Left renal cortex interstitium (tissue), 4 donors: ENCODE measurements at places on chromosomes 2 and 18. TPM values are rescaled to one million over a fixed set of nuclear protein-coding genes. Genes with fewer than 3 reads are reported as not detected.

DNA sequence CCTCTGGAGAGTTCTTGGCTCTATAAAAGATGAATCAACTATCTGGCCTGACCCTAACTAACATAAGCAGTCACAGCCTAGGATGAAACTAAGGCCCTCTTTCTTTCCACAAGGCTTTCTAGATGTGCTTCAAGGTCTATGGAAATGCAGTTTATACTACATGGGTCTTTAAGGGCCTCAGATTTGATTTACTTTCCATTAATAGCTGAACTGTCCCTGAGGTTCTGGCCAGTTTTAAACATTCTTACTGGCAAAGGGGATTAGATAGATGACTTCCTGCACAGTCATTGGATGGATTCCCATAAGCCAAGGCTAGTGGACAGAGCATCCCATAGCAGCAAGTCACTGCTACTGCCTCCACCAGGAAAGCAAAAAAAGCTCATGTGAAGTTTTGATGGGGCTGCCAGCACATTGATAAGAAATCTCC lies 38.1 kb upstream of the LCLAT1 start:
- DNase-seq, result no peak

SCN9A gene
- polyA plus RNA-seq, result 1.4 TPM

- DNase-seq, result no peak
Measured at GRCh38 chr18:27144672-27145071, 40.4 kb downstream of the CHST9 start.

GRCh38 chr2:225971433-225971832 lies 571.9 kb downstream of the NYAP2 start:
- no peak for DNase-seq

DNA sequence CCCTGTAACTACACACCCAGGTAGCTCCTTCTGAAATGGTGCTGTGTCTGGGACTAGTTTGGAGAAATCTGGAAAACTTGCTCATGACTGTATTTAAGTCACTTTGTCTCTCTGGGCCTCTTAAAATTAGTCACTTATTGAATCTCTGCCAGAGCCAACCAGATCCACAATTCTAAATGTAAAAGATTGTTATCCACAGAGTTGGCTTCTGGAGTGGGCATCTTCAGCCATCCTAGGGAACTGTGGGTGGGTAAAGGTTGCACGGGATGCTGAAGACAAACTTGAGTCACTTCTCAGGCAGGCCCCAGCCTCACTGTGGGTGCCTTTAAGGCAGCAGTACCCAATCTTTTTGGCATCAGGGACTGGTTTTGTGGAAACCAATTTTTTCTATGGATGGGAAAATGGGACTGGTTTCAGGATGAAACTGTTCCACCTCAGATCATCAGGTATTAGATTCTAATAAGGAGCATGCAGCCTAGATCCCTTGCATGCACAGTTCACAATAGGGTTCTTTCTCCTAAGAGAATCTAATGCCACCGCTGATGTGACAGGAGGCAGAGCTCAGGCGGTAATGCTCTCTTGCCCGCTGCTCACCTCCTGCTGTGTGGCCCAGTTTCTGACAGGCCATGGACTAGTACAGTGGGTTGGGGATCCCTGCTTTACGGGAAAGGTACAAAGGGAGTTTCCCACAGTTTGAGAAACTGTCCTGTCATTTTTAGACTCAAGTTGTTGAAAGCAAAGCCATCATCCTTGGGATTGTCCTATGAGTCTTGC lies 98.3 kb upstream of the SPRED2 start:
- no peak for DNase-seq

CYS1 gene
- polyA plus RNA-seq, result 105 TPM

GRCh38 chr18:23972453-23972852 lies 42.1 kb upstream of the TTC39C start:
- DNase-seq, result no peak

CNRIP1 gene
- polyA plus RNA-seq, result 23.3 TPM

GRCh38 chr18:23515911-23516546 lies 12.7 kb downstream of the RMC1 start:
- no peak for DNase-seq

DNA sequence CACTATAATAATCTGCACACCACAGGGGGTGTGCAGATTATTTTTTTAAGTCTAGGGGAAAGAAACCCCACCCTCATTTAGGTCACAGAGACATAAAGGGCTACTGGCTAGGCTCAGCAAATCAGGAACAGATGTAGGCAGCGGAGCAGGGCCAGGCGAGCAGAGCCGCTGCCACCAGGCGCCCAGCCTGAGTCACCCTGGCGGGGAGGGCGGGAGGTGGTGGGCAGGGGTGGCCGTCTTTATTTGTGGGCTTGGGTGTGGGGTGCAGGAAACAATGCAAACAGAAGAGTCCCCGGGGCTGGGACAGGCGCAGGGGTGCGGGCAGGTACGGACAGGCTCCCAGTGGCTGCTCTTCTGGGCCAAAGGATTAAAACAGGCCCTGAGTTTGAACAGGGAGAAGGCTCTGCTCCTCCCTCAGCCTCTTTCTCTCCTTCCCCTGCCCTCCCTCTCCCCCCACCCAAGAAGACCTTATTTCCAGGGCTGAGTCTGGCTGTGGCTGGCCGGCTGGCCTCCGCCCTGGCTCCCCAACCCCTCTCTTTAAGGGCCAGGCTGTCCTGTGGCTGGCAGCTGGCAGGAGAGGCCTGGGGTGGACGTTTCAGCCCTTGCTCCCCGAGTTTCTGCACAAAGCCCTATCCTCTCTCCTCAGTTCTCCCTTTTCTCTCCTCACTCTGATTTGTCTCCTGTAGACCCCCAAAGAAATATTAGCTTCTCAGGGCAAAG lies 142.9 kb upstream of the SMAD2 start:
- DNase-seq, result no peak

DNA sequence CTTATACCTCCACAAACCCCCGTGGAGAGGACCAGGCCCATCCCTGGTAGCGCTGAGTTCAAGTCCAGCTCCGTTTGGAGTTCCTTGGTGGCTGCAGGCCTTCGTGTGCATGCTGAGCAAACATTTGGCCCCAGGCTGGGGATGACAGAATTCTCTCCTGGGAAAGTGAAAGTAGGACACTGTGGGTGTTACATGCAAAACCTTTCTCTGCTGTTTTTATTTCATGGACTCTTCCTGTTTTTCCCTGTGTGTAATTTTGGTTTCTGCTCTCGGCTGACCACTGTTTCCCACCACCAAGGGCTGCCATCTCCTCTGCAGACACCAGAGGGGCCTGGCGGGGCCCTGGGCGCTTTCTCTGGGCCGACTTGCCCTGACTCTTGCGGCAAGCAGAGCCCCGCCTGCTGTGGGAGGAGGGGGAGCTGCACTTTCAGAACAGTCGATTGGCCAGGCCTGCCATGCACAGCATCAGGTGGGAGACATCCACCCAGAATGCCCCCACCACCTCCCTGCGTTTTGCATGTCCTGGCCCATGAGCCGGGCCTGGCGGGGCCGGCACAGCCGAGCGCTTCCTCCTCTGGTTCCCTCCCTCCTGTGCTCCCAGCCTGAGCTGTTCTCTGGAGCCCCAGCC lies 102.4 kb downstream of the CABLES1 start:
- DNase-seq, result no peak

- no peak for DNase-seq
Measured at GRCh38 chr2:196337208-196337953, 166.0 kb upstream of the STK17B start.

GAL3ST2 gene
- polyA plus RNA-seq, result 0.83 TPM

GRCh38 chr2:130339885-130340745 lies 2.6 kb upstream of the IMP4 start:
- DNase-seq, result no peak

GRCh38 chr2:9264301-9264700 lies 57.7 kb downstream of the ASAP2 start:
- DNase-seq, result no peak

IL1F10 gene
- not detected for polyA plus RNA-seq

- DNase-seq, result no peak
Measured at GRCh38 chr18:64179556-64180080, 30.7 kb upstream of the LINC00305 start.

- no peak for DNase-seq
Measured at GRCh38 chr18:32595832-32596231, 125.2 kb upstream of the GAREM1 start.

DNA sequence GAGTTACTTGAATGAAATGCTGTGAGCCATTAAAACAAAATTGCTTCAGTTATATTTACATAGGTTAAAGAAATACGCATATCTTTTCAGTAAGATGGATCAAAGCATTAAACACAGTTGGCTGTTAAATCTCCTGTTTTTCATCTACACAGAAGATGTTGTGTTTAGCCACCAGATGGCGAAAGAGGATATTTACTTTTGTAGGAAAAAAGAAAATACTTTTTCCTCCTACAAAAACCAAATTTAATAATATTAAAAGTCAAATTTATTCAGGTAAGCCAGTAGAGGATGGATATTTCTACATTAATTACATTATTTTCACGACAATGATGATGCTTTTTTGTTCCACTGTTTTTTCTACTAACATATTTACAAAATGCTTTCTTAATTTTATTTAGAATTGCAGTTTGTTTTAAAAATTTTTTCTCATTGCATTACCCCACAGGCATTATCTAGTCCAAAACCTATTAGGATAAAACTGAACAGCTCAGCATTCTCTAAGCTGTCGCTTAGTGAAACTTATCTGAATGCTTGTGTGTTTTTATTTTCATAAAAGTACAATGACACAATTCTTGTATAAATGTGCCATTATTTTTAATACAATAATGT lies 173.7 kb downstream of the ASXL3 start:
- no peak for DNase-seq

DNA sequence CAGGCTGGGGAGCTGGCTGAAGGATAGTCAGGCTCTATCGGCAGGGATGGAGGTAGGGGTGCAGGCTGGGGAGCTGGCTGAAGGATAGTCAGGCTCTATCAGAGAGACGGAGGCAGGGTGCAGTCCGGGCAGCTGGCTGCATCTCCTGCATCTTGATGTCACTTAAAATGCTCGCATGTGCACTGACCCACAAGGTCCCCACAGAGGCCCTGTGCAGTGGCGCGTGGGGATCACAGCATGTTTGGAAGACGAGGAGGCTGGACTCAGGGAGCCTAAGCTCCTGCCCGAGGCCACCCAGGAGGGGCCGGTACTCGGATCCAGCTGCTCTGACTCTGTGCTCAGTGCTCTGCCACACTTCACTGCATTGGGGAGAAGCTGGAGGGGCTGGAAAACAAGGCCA lies 189.0 kb upstream of the HDAC4 start:
- no peak for DNase-seq

- DNase-seq, result no peak
Measured at GRCh38 chr2:37436323-37436722, 91.9 kb downstream of the QPCT start.

- no peak for DNase-seq
Measured at GRCh38 chr2:162261032-162261945, 18.0 kb upstream of the FAP start.

GRCh38 chr2:217900010-217900779 lies 102.6 kb downstream of the TNS1 start:
- DNase-seq, result no peak

DNA sequence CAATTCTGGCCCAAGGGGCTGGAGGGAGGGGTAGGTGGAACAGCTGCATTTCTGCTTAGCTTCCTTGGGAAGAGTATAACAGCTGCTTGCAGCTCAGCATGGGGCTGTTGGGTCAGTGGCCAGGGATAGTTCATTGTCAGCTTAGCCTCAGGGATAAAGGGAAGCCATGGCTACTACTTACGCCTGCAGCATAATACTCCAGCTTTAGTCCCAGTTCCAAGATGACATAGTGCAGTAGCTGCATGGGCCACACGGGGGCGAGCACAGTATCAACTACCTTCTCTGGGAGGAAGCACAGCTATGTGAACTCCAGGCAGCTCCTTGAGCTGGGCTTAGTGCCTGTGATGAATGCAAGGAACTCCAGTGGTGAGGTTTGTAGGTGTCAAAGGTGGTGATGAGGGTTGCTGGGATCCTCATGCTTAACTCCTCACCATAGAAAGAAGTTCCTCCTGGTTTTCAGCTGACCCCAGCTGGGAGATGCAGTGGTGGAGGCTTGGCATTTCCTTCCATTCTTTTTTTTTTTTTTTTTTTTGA lies 35.4 kb upstream of the RHOB start:
- DNase-seq, result no peak

DNA sequence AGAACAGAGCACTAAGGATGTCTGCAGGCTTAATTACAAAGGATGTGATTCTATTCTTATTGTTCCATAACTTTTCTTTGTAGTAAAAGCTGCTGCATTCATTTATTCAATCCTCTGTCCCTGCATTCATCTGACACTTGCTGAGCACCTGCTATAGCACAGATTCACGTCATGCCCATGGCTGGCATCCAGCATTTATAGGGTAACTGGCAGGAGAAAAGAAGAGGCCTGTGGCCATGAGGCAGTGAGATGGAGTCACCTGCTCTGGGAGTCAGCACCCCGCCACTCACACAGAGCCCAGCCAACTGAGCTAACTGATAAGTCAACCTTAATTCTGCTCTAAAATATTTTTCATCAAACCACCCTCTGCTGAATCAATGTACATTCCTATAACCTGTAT lies 18.3 kb upstream of the CDC42EP3 start:
- DNase-seq, result no peak

DNA sequence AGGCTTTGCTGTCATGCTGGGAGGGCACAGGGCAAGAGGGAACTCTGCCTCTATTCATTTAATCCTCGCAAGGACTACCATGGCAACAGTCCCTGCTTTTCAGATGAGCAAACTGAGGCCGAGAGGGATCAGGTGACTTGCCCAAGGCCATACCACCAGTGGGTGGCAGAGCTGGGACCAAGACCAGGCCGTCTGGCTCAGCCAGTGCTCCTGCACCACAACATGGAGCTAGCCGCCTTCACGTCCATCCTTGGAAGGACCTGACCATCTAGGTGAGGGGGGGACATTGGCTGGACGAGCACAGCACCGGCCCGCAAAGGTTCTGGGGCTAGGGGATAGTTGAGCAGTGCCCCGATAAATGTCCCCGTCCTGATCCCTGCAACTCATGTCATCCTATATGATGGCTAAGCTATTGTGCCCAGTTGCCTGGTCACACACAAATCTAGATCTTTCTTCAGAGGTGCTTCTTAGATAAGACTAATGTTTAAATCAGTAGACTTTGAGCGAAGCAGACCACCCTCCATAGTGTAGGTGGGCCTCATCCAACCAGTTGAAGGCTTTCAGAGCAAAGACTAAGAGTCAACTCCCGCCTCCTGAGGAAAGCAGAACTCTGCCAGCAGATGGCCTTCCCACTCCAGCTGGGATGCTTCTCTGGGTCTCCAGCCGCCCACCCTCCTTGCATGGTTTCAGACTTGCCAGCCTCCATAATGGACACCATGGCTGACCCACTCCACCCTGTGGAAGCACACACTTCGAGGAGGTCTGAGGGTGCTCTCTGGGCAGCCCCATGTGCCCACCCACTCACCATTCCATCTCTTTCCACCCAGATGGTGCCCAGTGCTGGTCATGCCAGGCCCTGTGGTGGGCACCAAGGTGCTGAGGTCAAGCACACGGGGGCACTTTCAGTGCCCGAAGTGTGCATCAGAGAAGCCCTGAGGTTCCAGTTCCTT lies 214.8 kb upstream of the RAB6C start:
- no peak for DNase-seq

NT5C1B gene
- 1.2 TPM for polyA plus RNA-seq

GRCh38 chr2:217741381-217741955 lies 261.3 kb downstream of the TNS1 start:
- DNase-seq, result no peak
